ENCODE measurements at places on chromosomes 1 and 21.

GRCh38 chr1:225750875-225751824, 26.5 kb upstream of the SRP9 start:
- DNase-seq = no peak

DNA sequence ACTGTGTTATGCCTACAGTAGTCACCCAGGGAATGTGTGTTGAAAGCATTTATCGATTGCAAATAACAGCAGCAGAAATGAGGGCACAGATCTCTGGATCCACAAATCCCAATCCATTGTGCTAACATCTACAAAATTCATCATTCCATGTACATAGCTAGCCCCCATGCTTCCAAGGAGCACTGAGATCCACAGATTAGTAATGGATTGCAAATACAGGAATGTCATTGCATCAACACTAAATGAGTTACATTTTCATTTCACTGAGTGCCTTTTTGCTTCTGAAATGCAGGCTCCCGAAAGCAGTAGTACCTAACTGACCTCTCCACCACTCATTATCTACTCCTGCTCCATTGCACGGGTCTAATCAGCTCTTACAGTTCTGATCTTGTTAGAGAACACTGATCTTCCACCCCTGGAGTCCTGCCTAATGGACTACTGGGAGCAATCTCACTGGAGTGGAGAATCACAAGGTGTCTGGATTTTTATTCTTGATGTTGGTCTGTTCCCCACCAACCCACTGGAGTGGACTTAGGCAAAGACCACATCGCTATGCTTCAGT, 30.5 kb downstream of the ASTN1 start:
- DNase-seq = no peak

- no peak for DNase-seq
Measured at GRCh38 chr1:109793486-109794318, 30.0 kb upstream of the EPS8L3 start.

GRCh38 chr1:174692313-174692712, 244.5 kb downstream of the GPR52 start:
- no peak for DNase-seq

- no peak for DNase-seq
Measured at GRCh38 chr1:50148142-50148923, 39.6 kb downstream of the ELAVL4 start.

DNA sequence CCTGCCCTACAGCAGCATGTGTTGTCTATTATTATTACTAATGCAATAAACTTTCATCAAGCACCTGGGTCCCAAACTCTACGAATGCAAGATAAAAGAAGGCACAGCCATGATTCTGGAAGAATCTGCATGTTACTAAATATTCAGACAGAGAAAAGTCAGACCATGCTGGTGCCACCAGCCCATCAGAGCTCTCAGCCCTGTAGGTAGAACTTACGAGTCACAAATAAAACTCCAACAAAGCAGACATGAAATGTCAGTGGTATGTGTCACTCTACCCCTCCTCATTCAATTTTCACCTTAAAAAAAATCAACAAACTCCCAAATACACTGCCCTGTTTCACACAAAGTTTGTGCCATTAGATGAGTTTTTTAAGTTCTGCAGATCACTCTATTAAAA, 62.4 kb upstream of the TIAM1 start:
- DNase-seq = no peak

- no peak for DNase-seq
Measured at GRCh38 chr21:36347962-36348328, 27.9 kb downstream of the MORC3 start.

DNA sequence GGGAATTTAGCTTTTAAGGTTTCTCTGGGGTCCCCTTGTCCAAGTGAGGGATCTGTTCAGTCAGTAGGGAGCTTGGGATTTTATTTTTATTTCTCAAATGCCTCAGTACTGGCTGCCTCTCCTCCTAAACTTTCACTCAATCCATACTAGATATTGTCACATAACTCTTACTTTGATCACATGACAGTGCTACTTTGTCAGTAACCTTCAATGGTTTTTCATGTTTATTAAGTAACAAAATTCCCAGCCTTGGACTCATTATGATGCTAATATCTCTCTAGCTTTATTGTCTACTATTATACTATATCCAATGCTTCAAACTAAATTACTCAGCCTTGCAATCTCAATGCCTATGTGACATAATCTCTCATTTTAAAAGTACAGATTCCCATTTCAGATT, 97.7 kb downstream of the ATP1B1 start:
- no peak for DNase-seq

GRCh38 chr1:90504509-90504908, 212.6 kb downstream of the BARHL2 start:
- no peak for DNase-seq

- no peak for DNase-seq
Measured at GRCh38 chr1:31383967-31384366, 11.1 kb upstream of the FABP3 start.

- DNase-seq = no peak
Measured at GRCh38 chr1:198939286-198939685, 300.4 kb downstream of the PTPRC start.

DNA sequence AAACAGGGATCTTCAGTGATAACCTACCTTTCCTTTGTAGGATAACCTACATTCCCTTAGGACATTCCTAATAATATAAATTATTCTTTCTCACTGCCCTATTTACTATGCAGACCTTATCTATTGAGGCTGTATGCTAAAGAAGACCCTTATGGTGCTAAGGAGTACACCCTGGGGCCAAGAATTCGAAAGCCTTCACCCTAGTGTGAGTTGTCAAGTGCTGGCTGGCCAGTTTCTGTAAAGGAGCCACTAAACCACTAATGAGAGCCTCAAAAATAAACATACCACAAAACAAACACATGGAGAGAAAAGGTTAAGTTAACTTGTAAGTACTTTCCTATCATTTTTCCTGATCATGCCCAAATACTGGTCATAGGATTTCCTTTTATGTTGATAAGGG, 315.0 kb upstream of the CAMK1G start:
- no peak for DNase-seq

Measured in occipital lobe (tissue), 3 donors.